ENCODE measurements at places on chromosomes 6 and 20.

DNA sequence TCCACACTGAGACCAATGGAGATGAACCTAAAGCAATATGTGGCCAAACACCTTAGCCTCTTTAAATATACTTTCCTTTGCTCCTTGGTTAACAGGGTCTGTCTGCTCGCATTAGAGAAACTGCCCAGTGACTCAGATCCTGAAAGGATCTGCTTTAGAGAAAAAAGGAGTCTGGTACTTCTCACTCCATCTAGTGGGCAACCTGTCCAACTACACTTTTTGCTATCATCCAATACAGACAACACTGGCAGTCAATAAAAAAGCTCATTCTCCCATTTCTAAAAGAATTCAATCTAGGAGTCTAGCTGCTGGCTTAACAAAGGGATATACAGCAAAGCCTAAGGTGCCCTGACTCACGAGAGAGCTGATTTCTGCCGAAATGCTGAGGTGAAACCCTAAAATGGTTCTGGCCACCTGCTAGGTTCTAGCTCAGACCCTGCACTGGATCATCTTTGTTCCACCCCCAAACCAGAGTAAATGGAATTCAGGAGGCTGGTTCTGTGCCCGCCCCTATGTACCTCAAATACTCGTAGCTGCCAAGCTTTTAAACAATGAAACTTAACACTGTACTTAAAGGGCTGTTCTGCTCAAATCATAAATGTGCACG, 11.5 kb downstream of the GNL1 start:
- no peak for DNase-seq

DNA sequence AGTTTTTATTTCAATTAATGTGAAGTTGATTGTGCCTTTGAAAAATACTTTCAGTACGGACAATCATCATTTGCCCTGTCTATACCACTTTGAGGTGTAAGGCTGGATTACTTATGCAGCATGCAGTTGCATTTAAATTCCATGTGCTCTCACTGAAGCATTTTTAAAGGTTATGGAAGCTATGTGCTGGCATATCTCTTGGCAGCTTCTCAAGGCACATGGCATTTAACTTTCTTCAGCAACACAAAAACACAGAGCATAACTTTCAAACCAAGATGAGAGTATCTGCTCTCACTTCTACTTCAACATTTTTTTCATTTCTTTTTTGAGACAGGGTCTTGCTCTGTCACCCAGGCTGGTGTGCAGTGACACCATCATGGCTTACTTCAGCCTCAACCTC, 360.6 kb upstream of the RUNX2 start:
- no peak for DNase-seq

GRCh38 chr20:23419995-23420901, 1.0 kb downstream of the NAPB start:
- no peak for DNase-seq

- DNase-seq = no peak
Measured at GRCh38 chr6:110520992-110521543, 44.7 kb upstream of the SLC22A16 start.

- DNase-seq = no peak
Measured at GRCh38 chr20:60934724-60935123, 317.3 kb upstream of the CDH4 start.

DNA sequence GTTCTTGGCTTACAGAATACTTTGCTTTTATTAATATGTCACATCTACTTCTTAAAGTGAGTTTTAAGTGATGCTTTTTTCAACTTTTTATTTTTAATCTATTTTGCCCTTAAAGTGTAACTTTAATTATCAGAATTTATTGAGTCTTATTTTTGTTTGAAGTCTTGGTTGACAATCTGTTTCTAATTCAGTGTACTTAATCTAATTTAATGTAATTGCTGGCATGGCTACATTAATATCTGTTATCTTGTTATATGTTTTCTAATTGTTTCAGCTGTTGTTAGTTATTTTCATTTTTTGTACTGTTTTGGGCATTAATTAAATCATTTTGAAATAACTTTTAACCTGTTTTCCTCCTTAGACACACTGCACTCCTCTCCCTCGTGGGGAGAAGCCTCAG, 558.7 kb upstream of the EYS start:
- DNase-seq = no peak

DNA sequence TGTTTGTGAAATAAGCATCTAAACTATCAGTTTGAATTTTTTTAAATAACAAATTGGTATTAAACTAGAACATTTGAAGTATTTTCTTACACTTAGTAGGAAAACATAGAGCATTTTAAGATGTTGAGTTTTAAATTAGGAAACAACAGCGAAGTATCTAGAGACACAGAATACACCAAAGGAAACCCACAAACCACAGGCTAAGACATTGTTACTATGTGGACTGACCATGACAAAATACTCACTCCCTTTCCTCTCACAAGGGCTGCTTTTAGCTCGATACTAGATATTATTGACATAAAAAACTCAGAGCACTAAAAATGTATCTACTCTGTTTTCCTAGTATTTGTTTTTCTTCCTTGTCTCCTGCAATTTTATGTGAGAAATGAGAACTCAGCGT, 266.0 kb upstream of the CITED2 start:
- DNase-seq = no peak

Data from stimulated activated CD8-positive, alpha-beta memory T cell treated with anti-CD3 and anti-CD28 coated beads, Interleukin-7, amount 100 ng/mL, for 1 hour (primary cell).